Renal cortical epithelial cell (primary cell): ENCODE measurements at places on chromosomes 7 and 10.

DNA sequence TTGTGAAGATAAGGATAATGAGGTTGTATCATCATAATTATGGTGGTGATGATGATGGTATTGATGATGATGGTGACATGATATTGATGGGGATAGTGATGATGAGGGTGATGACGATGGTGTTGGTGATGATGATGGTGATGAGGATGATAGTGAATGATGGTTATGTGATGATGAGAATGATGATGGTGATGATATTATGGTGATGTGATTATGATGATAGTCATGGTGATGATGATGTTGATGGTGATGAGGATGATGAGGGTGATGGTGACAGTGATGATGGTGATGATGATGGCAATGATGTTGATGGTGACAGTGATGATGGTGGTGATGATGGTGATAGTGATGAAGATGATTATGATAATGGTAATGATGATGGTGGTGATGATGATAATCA is 299.9 kb upstream of the ADARB2 start:
- no peak for DNase-seq

DNA sequence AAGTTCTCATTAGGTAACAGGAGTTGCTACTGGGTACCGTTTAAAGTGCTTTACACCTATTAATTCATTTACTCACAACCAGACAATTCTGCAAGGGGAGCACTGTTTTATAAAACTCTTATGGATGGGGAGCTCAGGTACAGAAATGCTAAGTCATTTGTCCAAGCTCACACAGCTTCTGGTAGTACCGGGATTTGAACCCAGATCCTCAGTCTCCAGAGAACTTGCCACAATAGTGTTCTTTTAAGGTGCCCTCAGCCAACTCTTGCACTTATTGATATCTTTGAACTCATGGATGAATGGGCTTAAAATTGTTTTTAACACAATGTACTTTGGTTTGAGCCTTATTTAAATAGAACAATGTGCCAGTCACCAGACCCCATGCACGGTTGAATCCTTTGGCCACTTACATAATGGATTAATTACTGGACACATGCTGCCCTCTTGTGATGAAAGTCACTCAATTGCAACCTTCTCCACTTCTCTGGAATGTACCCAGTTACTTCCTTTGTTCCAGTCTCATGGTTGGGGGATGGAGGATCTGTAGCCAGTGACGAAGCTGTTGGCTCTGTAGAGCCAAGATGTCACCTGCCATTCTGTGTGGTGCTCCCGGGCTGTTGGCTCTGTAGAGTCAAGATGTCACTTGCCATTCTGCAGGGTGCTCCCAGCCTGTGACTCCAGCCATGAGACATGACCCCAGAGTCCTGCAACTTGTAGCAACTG is 65.6 kb downstream of the NOD1 start:
- peak; percentile 88 for DNase-seq

GRCh38 chr7:93231259-93231658 is 907 bp upstream of the VPS50 start:
- no peak for DNase-seq

DNA sequence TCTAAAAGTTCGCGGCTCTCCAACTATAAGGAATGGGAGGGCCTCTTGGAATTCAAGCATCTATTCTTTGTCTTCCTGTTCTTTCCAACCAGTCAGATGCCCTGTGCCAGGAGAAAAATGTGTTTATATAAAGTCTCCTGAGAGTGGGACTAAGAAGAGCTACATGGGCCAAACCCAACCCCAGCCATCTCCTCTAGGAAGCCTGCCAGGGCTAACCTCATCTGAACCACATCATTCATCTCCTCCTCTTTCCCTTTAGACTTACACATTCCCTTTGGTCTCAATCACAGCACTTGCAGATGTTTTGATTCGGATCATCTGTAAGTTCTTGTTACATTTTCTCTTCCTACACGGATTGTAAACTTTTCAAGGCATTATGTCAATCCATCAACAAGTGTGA is 62.6 kb downstream of the DOCK4 start:
- peak; percentile 48 for DNase-seq

DNA sequence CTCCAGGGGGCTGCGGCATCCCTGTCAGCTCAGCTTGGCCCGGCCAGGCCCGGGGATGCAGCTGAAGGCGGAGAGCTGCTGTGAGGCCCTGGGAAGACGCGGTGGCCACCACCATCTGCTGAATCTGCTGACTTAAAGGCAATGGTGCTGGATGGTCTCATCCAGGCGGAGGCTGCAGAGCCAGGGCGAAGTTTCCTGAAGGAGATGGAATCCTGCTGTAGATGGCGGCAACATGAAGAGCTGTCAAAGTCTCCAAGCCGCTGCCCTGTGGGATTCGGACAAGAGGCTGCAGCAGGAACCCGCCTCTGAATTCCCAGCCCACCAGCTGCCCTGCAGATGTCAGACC is 200.1 kb downstream of the PTPRN2 start:
- DNase-seq: no peak

- DNase-seq: peak; percentile 8
Observed at GRCh38 chr7:121741896-121742295, 131.1 kb upstream of the PTPRZ1 start.

- no peak for DNase-seq
Observed at GRCh38 chr10:44034946-44035345, 350.0 kb downstream of the CXCL12 start.

GRCh38 chr7:44381494-44382220 is 56.3 kb upstream of the CAMK2B start:
- no peak for DNase-seq

DNA sequence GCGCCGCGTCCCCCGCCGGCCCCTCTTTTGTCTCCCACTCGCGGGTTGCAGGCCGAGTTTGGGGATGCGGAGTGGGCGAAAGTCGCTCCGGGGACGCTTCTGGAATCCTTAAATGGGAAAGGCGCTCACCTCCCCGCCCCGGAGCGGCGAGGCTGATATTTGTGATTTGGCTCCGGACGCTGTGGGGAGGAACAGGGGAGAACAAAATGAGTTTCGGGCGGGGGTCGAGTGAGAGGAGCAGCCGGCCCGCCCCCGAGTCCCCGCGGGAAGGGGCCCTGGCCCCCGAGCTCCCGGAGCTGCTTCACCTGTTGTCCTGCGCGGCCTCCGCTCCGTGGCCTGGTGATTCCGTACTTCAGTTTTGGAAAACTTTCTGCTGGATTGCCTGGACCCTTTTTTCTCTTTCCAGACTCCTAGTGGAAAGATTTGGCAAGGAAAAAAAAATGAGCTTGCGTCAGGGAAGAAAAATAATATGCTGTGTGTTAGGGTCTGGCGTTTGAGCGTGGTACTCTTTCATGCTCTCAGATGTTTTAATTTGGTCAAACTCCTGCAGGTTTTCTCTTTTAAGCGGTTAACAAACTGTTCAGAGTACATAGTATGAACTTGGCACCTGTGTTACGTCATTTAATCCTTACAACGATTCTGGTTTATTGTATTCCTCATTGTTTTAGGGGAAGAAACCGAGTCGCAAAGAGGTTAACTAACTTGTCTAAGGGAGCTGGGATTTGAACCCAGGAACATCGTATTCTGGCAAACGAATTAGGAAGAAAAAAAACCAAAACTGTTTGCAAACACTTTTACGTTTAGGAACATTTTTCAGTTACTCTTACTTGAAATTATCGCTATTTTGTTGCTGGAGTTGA is 924 bp downstream of the BMPR1A start:
- peak; percentile 48 for DNase-seq

GRCh38 chr7:26468625-26469024 is 177.0 kb downstream of the SNX10 start:
- no peak for DNase-seq

- no peak for DNase-seq
Observed at GRCh38 chr10:78952686-78953085, 116.1 kb upstream of the ZMIZ1 start.

GRCh38 chr10:91434041-91434440 is 23.9 kb downstream of the HECTD2 start:
- DNase-seq: peak; percentile 59

- peak; percentile 84 for DNase-seq
Observed at GRCh38 chr10:24351961-24352360, 143.0 kb downstream of the KIAA1217 start.

GRCh38 chr7:680411-681127 is 45.9 kb upstream of the DNAAF5 start:
- DNase-seq: no peak

DNA sequence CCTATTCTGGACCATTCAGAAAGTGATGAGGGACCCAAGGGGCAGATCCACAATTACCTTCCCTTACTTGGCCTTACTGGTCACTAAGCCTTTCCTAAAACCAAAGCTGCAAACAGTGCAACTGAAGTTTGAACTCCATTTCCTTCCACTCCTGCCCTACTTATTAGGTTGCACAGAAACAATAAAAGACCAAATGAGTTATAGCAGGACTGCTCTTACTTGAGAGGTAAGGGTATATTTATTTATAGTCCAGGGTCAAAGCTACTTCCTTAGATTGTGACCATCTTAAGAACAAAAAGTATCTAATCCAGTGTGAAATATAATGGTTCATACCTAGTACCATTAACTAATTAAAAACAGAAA is 27.0 kb downstream of the CDK6 start:
- DNase-seq: no peak

GRCh38 chr10:97007417-97007816 is 175.3 kb downstream of the LCOR start:
- no peak for DNase-seq

DNA sequence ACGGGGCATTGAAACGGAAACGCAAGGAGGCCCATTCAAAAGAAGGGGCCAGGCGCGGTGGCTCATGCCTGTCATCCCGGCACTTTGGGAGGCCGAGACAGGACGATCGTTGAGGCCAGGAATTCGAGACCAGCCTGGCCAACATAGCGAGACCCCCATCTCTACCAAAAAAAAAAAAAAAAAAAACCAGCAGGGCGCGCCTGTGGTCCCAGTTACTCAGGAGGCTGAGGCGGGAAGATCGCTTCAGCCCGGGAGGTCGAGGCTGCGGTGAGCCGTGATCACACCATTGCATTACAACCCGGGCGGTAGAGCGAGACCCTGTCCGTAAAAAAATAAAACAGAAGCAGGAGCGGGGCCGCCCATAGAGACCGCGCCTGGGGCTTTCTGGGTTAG is 396 bp downstream of the PSMG3 start:
- DNase-seq: no peak

GRCh38 chr10:84355106-84355505 is 26.7 kb downstream of the CCSER2 start:
- DNase-seq: no peak

DNA sequence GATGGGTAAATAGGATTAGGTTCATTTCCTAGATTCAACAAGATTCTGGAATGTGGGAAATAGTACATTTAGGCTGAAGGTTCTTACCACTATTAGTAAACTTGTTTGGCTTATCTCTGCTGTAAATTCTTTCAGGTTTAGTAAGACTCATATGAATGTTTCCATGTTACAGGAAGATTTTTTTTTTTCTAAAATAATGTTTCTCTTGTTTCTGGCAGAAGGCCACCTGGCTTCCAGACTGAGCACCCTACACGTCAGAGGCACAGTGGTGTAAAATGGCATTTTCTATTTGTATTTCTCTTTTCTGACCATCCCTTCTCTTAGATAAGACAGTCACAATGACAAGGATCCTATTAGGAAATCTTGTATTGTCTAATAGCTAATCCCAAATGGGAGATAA is 22.7 kb upstream of the AASS start:
- DNase-seq: peak; percentile 9

DNA sequence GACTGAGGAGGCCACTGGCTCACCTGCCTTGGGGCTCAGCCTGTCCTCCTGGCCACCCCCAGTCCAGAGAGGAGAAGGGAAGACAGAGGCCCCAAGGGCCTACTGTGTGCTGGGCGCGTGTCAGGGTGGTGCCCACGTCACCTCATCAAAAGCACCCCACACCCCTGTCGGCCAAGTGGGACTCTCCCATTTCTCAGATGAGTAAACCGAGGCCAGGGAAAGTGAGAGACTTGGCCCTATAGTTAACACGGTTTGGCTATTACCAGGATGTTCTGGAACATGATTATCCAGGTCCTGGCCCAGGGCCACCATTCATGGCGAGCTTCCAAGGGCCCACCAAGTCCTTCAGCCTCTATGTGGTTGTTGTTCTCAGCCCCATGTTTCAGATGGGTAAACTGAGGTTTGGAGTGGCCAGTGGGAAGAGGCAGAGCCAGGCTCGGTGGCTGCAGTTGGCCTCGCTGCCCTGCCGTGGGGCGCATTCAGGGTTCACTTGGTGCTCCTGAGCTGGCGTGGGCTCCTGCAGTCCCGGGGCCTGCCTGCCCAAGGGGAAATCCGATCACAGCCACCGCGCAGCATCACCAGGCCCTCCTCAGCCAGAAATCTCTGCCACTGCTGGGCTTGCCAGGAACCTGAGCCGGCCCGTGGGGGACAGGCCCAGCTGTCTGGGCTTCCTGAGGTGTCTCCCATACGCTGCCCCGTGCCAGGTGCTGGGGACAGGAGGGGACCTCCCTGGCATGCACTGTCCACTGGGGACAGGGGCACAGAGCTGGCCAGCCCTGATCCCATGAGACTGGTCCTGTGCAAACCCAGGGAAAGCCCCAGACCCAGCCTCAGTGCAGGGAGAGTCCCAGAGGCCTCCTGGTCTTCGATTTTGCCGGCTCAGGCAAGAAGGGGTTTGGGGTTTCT is 117.7 kb upstream of the TNRC18 start:
- DNase-seq: no peak

- no peak for DNase-seq
Observed at GRCh38 chr10:74334221-74334620, 183.2 kb downstream of the ADK start.
